ENCODE measurements at places on chromosomes 7 and 10.

- DNase-seq: no peak
These were observed 686 bp downstream of the AASS start for GRCh38 chr7:122143376-122143750.

DNA sequence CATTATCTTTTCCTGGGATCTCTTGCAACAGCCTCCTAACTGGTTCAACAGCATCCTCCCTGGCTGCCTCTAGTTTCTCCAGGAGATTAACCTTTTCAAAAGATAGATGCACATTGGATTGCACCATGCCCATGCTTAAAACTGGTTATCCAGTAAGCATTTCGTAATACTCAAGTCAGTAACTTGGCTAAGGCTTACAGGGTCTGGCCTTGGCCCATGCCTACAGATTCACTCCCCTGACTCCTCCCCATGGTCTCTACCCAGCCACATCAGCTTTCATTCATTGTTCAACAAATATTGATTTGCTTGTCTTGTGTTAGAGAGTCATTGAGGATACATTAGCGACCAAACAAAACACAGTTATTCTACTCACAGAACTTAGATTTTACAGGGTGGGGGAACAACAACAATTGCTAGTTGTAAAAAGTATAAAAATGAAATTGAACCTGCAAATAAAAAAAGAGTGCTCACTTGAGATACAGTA is 1.8 kb upstream of the KIF20B start:
- DNase-seq: no peak

DNA sequence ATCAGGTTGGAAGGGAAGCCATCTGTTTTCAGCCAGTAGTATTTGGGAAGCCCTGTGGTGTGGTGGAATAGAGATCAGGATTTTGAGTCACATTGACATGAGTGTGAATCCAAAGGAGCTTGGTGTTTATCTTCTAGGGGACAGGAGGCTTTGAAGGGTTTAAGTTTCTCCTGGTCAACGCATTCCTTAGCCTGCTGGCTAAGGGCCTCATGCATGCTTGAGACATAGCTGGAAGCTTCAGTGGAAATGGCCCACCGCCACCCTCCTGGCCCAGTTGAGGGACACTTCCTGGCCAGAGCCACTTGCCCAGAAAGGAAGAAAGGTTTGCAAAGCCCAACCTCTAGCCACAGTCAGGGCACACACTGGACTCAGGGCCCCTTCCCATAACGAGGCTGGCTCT is 70.9 kb downstream of the CDK1 start:
- no peak for DNase-seq

DNA sequence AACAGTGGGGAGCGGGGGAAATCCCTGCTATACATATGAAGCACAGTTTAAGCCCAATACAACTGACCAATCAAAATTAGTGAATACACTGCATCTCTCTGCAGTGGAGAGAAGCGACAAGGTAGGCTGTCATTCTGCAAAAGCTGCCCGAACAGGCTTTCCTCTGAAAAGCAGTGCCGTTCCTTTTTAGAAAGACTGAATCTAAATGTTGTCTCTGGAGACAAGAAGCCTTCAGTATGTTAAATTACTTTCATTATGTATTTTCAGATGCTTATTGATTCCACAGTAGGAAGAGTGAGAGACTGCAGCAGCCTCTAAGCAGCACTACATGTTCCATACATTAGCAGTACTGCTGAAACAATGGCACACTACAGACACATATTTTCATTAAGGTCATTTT is at the start of gene GPR22:
Gene GPR22 (plus strand): TSS at position 129 of the 400 bp plus-strand sequence. CDS start 4,004 bp downstream, outside the sequence.
- no peak for DNase-seq
